ENCODE measurements at places on chromosomes 5 and 9. TPM values are rescaled to one million over a fixed set of nuclear protein-coding genes. Genes with fewer than 3 reads are reported as not detected.

The FOXD4 gene
- 0.44 TPM for total RNA-seq

The IFNA21 gene
- not detected for total RNA-seq

The PCA3 gene
- total RNA-seq: not detected

- no peak for DNase-seq
These were observed 335.3 kb downstream of the KIAA0825 start for GRCh38 chr5:94283093-94283492.

DNA sequence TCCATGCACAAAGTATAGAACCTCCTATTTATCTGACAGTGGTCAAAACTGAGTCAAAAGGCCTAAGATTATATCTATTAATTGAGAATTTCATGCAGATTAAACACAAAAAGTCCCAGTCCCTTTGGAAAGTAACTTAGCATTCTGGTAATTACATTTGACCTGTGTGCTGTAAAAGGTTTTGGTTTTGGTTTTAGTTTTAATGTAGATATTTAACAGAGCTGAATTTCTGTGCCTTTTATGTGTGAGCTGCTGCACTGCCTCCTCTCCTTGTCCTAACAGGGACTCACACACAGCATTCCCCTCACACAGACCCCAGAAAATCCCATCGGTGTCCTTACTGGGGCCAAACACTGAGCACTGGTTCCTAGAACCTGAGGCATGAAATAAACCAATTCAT, 31.0 kb upstream of the FSD1L start:
- no peak for DNase-seq

GRCh38 chr9:124557895-124558294, 50.7 kb upstream of the NR5A1 start:
- no peak for DNase-seq

GRCh38 chr9:112194969-112195431, 19.9 kb upstream of the SUSD1 start:
- no peak for DNase-seq

DNA sequence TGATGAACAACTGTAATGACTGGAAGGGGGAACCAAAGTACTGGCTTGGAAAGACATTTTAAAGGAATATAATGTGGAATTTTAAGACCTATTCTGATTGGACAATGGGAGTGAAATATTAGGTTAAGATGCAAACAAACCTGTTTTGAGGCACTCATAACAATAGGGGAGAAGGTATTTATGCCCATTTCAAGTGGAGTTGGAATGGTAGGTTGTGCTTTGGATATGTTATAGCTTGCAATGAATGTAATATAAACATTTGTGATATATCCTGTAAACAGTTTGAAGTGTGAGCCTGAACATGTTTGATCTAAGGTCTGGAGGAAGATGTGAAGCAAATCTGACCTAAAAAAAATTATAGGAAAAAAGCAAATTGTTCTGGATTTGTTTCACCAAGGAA, 129.6 kb upstream of the GRHPR start:
- DNase-seq: no peak

GRCh38 chr5:156475182-156476157, 148.5 kb downstream of the SGCD start:
- no peak for DNase-seq

DNA sequence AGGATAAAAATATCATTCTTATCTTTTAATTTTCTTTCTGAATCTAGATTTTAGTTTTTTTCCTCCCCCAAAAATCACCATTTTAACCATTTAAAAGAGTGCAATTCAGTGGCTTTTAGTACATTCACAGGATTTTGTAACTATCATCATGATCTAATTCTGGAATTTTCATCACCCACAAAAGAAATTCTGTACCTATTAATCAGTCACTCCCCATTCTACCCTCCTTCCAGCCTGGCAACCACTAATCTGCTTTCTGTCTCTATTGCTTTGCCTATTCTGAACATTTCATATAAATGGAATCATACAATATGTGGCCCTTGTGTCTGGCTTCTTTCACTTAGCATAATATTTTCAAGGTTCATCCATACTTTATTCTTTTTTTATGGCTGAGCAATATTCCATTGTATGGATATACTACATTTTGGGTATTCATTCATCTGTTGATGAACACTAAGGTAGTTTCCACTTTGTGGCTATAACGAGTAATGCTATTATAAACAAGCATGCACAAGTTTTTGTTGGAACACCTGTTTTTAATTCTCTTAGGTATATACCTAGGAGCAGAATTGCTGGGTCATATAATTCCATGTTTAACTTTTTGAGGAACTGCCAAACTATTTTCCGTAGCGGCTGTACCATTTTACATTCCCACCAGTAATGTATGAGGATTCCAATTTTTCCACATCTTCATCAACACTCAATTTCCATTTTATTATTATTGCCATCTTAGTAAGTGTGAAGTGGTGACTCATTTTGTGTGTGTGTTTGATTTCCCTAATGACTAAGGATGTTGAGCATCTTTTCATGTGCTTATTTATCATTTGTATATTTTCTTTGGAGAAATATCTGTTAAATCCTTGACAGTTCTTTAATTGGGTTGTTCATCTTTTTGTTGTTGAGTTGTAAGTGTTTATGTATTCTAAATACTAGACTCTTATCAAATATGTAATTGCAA, 340.3 kb downstream of the CWC27 start:
- DNase-seq: no peak

DNA sequence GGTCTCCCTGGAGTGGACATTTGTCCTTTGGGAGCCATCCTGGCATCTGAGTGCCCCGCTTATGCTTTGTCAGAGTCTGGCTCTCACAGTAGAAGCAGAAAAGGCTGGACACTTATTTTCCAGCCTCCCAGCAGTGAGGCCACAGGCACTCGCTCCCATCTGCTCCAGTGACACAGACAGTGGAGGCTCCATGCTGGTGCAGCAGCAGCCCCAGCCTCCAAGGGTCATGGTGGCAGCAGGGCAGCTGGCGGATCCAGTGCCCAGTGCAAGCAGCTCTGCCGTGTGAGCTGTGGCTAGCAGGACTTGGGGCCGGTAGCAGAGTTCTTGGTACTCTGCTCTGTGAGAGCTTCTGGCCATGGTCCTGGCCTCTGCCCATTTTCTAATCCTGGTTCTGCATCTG, 157.3 kb upstream of the ALDH1B1 start:
- DNase-seq: no peak
